Stimulated activated CD8-positive, alpha-beta memory T cell treated with anti-CD3 and anti-CD28 coated beads, Interleukin-7, amount 100 ng/mL, for 4 hours (primary cell): ENCODE measurements at places on chromosomes 1 and 21.

GRCh38 chr1:16038620-16038912, 5.0 kb upstream of the CLCNKB start:
- DNase-seq, result no peak

- no peak for DNase-seq
Measured at GRCh38 chr1:20089328-20090077, 19.5 kb downstream of the PLA2G5 start.

GRCh38 chr1:244456586-244456985, 4.5 kb upstream of the CATSPERE start:
- no peak for DNase-seq

DNA sequence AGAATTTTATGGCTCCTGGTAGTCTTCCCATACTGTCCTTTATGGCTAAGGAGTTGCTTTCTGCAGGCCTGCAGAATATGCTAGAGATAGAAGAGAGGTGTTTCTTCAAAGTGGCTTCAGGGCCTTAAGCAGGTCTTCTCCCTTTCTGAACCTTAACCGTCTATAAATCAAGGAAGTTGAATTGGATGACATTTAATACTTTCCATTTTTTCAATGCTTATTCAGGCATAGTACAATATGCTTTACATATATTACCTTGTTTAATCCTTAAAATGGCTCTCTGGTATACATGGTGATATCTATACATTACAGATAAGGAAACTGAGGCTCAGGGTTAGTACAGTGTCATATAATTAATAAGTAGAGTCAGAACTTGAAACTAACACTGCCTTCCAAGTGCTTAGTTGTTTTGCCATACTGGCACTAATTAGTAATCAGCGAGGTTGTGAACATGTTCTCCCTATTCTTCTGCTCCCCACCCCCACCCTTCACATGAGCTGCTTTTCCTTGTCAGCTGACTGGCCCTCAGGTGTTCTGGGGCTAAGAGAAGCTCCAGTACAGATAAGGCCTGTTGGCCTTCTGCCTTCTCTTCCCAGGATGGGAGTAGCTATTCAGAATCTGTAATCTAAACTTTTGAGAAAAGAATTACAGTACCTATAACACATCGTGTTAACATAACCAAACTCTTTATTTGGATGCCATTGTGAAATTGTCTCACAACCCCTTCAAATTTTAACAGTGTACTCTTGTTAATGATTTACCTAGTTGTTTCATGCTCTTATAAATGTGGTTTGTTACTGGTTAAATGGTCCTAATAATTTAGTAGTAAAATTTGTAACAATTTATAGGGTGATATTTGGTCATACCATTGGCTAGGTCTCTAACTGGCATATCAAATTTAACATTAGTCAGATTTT, 13.6 kb downstream of the NFYC start:
- DNase-seq, result no peak

GRCh38 chr1:53061123-53061858, 722 bp upstream of the PODN start:
- DNase-seq, result no peak

- no peak for DNase-seq
Measured at GRCh38 chr1:205571747-205572146, 60.1 kb downstream of the ELK4 start.

GRCh38 chr1:248618878-248619277, 16.0 kb downstream of the OR2T11 start:
- peak; percentile 3 for DNase-seq
